ENCODE measurements at places on chromosomes 2 and 18.

DNA sequence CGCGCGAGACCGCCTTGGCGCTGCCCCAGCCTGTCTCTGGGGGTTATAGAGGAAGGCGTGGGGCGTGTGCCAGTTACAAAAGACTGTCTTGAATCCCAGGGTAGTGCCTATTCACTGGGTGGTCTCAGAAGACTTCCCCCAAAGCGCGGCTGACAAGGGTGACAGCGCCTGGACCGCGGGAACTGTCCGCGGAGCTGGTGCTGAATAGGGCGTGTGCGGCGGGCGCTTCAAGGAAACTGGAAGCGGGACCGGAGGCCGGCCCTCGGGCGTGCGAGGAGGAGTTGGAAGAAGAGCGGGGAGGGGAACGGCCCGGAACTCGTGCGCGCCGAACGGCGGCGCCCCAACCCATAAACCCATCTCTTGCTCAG lies 2.3 kb downstream of the EGR4 start:
- DNase-seq, result no peak

- no peak for DNase-seq
Observed at GRCh38 chr2:161068670-161069069, 91.6 kb upstream of the TANK start.

- DNase-seq, result no peak
Observed at GRCh38 chr18:36294031-36294430, 3.5 kb upstream of the FHOD3 start.

DNA sequence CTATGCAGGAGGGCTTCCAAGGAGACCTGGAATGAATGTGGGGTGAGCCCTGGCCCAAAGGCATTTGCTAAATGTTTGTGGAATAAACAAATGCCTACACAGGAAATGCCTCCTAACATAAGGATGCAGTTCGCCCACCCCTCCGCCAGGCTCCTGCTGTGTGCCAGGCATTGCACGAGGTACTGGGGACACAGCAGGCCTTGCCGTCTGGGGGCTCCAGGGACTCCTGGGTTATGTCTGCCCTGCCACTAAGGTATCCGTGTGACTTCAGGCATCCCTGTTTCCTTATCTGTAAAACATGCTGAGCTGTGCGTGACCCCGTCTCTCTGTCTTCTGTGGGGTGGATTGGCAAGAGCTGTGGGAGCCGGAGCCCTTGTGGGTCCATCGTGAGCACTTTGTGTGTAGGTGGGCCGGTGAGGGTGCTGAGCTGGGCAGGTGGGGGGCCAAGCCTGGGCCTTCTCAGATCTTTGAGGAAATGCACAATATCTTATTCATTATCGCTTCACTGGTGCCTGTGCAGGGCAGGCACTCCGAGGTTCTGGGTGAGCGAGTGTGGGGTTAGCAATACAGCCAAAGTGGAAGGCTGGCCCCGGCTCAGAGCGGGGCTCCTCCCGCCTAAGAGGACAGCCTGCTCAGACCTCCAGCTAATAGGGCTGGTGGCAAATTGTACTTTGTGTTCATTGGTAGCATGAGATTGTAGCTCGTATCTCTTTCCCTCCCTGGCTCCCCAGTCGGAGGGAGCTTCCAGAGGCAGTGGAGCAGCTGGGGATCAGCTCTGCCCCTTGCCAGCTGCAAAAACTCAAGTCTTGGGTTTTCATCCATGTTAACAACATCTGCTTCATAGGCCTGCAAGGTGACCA lies 126.8 kb downstream of the GLI2 start:
- no peak for DNase-seq

DNA sequence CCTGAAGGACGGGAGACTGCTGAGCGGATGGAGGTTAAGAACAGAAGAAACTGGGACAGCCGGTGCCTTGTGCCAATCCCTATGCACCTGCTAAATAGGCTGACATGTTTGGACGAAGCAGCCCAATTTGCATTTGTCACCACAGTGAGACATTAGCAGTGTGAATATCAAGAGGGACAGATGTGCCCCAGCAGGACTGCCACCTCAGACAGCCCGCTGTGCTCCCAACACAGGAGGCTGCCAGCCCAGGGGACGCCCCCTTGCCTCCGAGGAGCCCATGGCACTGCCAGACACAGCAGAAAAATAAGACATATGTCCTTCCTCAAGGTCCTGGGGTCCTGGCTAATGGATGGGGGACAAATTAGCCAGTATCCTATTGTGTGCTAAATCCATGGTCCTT lies 306.7 kb upstream of the POU3F3 start:
- no peak for DNase-seq

- DNase-seq, result no peak
Observed at GRCh38 chr2:135052997-135053474, 944 bp downstream of the RAB3GAP1 start.

DNA sequence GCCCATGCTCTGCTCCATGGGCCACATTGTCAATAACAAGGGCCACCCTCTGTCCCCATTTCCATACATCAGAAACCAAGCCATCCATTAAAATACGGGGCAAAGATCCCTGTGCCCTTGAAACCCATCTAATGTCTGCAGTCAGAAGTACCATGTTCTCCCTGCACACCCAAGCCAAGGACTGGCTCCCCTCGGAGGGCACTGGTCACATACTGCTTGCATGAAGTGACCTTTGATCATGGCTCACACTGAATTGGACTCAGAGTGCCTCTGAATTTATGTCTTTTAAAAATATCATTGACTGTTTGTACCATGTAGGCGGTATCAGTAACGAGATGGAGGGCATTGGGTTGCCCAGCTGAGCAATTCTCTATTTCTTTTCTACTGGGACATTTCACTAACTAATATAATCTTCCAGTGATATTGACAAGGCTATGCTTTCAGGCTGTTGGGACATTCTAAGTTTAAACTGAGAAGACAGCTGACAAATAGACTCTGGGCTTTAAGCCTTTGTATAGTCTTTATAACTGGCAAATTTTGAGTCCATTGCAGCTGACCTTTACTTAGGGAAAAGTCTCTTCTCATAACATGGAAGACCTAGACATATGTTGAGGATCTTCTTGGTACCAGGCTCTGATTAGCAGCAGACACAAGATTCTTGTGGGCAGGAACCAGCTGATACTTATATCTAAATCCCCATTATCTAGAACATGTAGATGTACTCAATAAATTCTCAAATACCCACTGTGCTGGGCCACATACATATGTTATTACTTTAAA lies 214.3 kb downstream of the MYCN start:
- DNase-seq, result no peak

GRCh38 chr18:404061-404636 lies 96.4 kb downstream of the COLEC12 start:
- no peak for DNase-seq

DNA sequence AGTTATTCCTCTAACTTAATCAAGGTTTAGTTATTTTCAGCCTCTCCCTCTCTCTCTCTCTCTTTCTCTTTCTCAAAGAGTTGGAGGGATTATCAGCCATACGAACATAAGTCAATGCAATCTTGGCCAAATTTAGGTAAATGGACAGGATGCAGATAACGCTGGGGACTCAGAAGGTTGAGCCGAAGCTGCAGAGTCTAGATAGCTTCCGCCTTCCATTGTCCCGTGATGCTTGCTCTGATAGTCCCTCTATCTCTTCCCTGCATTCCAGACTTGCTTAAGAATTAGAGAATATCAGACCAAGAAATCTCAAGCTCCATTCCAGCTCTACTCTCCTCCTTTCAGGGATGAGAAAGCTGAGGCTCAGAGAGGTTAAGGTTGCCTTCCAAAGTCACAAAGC lies 502.8 kb upstream of the TNP1 start:
- DNase-seq, result no peak

DNA sequence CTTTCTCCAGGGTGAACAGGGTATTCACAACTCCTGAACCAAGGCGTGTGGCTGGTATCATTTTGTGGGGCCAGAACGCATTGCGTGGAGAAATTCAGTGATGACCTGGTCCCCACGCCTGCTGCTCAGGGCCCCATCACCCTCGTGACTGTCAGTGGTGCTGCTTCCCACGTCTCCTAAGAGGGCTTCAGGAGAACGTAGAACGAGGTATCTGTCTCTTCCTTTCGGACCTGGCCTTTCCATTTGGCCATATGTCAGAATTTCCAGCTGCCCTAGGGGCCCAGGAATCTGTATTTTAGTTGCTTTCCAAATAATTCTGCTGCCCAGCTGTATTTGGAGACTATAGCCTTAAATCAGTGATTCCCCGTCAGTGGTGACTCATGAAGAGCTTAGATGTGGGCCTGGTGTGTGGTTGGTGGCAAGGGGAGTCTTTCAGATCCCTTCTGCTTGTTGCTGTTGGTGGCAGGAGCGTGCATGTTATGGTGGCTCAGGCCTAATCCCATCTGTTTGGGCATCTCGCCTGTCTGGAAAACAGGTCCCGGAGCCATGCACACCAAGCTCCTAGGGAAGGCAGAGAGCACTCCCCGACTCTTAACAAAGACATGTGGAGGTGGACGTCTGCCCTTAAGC lies 56.4 kb downstream of the NPAS2 start:
- no peak for DNase-seq

DNA sequence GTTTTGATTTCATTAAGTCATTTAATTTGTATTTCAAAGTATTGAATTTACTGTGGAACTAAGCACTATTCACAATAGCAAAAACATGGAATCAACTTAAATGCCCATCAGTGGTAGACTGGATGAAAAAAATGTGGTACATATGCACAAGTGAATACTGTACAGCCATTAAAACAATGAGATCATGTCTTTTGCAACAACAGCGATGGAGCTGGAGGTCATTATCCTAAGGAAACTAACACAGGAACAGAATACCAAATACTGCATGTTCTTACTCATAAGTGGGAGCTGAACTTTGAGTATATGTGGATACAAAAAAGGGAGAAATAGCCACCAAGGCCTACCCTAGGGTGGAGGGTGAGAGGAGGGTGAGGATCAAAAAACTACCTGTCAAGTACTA lies 164.4 kb downstream of the BABAM2 start:
- DNase-seq, result no peak

DNA sequence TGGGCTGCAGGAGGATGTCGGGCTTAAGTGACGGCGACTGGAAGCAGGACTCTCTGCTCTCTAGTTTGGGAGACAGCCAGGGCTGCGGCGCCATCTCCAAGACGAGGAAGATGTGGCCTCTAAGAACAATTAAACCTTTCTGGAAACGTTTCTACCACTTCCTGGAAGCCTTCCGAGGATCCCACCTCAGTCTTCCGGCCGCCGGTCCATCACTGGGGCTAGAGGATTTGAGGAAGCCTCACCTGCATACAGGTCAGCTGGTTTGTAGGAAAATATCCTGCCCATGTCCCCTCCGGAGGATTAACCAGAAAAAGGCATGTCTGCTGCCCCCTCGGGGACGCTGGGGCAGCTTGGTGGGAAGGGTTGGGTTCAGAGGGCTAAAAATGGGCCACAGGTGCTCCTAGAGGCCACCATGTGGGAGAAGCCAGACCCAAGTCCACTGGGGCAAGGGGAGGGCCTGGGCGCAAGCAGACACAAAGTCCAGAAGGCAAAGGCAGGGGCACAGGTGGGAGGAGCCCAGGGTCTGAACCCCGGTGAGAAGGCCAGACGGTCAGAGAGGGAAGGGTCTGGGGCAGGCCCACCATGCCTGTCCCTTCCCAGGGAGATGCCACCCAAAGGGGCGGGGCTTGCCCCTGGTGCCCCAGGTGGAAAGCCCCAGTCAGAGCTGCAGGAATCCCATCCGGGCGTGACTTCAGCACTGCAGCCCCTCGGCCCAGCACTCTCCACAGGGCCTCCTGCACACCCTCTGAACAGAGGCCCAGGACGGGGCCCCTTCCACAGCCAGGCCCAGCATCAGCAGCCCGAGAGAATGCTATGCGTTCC lies 82.2 kb upstream of the ID2 start:
- DNase-seq, result no peak

DNA sequence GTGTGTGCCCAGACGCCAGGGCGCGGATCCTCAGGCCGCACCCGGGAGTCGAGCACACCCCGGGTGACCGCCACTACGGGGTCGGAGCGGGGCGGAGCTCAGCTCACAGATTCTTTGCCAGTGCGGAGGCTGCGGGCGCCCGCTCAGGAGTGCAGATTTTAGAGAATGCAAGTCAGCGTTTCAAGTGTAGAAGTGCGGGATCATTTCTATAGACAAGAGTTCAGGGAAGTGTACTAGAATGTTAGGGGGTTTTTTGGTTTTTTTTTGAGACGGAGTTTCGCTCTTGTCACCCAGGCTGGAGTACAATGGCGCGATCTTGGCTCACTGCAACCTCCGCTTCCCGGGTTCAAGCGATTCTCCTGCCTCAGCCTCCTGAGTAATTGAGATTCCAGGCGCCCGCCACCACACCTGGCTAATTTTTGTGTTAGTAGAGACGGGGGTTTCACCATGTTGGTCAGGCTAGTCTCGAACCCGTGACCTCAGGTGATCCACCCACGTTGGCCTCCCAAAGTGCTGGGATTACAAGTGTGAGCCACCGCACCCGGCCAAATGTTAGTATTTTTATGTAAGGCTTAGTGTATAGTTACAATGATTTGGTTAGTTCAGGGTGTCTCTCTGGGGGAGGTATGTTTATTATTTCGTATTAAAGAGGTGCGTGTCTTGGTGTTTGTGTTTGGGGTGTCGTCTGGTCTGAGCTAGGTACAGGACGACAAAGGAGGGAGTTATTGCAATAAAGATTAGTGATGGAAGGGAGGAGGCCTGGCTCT lies 619 bp upstream of the FAM168B start:
- DNase-seq, result no peak

- no peak for DNase-seq
Observed at GRCh38 chr2:27906074-27906473, 15.5 kb downstream of the BABAM2 start.

DNA sequence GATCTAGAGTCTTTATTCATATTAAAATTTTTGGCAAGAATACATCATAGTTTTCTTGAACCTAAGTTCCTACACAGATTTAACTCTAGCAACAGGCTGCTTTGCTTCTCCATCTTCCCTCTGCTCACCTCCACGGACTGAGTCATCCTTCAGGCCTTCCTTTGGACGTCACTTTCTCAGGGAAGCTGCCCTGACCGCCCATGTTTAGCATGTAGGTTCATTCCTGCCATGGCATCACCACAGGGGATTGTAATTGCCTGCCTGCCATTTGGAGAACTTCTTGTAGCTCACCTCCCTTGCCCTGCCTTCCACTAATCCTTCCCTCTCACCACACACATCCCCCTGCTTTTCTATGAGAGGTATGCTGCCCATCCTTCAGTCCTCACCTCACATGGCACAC lies 43.9 kb upstream of the B3GNT2 start:
- no peak for DNase-seq

- DNase-seq, result no peak
Observed at GRCh38 chr2:155944218-155944617, 388.3 kb downstream of the NR4A2 start.

- DNase-seq, result no peak
Observed at GRCh38 chr2:135373702-135374101, 157.3 kb downstream of the ZRANB3 start.
